Gastrocnemius medialis (tissue), 4 donors: ENCODE measurements at places on chromosomes 1 and 21. TPM values are rescaled to one million over a fixed set of nuclear protein-coding genes. Genes with fewer than 3 reads are reported as not detected.

Gene VPS13D
- 76.2 TPM for total RNA-seq

Gene SPRR2F
- not detected for total RNA-seq

Gene SLFNL1
- total RNA-seq: 0.29 TPM

Gene HUNK
- total RNA-seq: not detected

Gene ADAM30
- total RNA-seq: not detected

DNA sequence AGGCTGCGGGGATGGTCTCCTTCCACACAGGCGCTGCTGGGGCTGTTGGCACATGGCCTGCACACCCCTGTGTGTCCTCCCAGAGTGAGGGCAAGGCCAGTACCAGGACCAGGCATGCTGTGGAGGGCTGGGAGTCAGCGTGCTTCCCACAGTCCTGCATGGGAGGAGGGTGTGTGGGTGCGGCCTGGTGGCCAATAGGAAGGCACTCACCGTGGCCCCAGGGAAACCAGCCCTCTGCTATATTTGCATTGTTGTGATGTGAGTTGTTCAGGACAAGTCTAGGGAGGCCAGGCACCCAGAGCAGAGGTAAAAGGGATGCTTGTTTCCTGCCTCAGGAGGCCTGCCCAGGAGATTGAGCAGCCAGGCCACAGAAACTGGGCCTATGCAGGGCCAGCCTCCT is 59.5 kb downstream of the S100B start:
- DNase-seq: no peak

DNA sequence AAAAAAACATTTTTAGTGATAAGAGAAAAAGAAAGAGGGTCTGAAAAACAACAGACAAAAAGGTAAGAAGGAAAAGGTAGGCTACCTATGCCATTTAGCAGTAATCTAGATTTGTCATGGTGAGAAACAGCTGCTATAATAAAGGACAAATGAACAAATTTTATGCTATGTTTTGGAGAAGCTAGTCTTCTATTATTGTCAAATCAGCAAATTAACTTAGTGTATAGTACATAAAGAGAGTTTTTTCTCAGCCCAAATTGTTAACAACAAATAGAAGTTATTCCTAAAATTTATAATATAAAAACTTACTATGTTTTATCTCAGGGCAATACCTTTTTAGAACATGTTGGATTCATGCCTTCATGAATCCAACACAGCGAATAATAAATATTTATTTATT is 88.7 kb downstream of the KIFAP3 start:
- DNase-seq: no peak

DNA sequence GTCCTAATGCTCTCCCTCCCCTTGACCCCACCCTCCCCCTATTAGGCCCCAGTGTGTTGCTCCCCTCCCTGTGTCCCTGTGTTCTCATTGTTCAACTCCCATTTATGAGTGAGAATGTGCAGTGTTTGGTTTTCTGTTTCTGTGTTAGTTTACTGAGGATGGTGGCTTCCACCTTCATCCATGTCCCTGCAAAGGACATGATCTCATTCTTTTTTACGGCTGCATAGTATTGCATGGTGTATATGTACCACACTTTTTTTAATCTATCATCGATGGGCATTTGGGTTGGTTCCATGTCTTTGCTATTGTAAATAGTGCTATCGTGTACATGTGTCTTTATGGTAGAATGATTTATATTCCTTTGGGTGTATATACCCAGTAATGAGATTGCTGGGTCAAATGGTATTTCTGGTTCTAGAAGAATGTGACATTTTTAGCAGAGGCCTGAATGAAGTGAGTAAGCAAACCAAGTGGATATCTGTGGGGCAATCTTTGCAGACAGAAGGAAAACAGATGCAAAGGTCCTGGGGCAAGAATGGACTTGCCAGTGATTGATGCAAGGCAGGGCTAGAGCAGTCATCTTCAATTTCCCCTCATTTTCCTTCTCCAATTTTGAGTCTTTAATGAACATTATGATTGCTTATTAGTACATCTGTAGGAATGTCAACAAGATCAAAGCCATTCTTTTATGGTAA is 50.2 kb downstream of the UBE4B start:
- no peak for DNase-seq

- no peak for DNase-seq
Measured at GRCh38 chr1:221823561-221823960, 81.7 kb upstream of the DUSP10 start.

DNA sequence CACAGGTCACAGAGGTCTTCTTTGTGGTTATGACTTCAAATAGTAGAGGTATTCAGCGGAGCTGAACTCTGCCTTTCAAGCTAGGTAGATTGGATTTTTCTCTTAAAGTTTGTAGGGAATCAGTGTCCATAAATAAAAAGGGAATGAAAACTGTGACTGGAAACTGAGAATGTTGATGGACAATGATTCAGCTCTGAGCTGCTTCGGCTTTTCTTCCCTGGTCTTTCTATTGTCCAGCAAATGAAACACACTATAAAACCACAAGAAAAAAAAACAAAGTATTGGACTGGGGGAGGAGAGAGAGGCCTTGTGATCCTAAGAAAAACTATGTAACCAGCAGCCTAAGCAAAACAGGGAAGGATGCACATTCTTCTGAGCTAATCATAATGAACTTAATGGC is 11.1 kb downstream of the TNNI3K start:
- no peak for DNase-seq

DNA sequence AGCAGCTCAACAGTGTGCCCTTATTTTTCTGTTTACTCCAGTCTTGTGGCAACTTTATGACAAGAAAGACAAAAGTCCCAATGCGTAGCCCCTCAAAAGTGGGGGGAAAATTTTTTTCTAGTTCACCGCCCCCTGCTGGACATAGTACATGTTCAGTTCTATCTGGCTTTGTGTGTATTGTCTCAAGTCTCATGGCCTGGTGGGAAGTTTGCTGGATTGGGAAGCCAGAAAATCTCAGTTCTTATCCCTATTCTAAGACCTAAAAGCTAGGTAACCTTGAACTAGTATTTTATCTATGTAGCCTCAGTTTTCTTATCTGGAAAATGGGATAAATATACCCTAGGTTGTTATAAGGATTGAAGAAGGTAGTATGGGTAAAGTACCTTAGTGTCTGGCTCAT is 55.8 kb upstream of the LDLRAP1 start:
- no peak for DNase-seq

DNA sequence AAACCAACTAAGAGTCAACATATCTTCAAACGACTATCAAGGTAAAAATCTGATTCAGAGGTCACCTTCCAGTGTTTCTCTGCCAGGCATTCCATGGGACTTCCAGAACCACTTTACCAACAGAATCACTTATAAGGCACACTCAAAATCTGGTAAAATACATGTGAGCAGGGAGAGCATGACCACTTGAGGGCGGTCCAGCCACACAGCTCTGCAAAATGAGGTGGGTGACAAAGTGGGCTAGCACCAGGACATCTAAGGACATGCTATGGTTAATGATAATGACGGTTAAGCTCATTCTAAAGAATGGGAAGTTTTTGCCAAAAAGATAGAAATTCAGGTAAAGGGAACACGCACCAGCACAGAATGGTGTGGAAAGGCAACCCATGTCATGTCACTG is 24.5 kb upstream of the GLIS1 start:
- DNase-seq: no peak

- no peak for DNase-seq
Measured at GRCh38 chr1:161115132-161115711, 2.6 kb downstream of the PFDN2 start.
